Activated naive CD8-positive, alpha-beta T cell treated with anti-CD3 and anti-CD28 coated beads, Interleukin-2, amount 10 ng/mL, durations not matched to agents 7 days and 5 days (primary cell): ENCODE measurements at places on chromosomes 7 and 10. TPM values are rescaled to one million over a fixed set of nuclear protein-coding genes. Genes with fewer than 3 reads are reported as not detected.

- H3K4me1 ChIP-seq, result no peaks in the 10 kb centered on the region
- DNase-seq, result no peak
- no peak overlapping the region for H3K4me3 ChIP-seq
- peaks cover 3% of the 10 kb centered on the region for H3K27me3 ChIP-seq
- no peak overlapping the region for H3K27ac ChIP-seq
Observed at GRCh38 chr10:125083576-125083920, 76.8 kb downstream of the CTBP2 start.

DNA sequence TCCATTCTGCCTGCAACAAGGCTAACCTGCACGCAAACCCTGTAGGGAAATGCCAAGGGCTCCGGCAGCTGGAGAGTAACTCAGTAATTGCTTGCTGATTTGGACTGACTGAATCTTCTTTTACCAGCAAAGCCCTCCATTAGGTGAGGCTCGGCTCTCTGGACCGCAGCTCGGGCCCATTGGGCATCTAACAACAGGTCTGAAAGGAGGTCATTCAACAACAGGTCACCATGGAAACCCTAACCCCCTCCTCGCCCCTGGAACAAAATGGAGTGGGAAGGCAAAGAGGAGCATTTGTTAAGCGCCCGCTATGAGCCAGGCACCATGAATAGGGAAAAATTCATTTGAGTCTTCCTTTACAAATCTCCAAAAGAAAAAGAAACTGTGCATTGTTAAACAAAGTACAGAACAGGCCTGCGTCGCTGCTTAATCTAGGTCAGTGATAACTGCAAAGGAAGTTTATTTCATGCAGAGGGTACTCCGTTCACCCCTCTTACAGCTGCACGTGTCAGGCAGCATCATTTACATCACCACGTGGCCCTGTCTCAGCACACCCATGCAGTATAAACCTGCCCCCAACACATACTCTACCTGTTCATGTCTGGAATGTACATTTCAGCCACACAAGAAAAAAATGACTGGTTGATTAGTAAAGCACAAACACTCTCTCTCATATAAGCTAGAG lies 248.8 kb upstream of the NEBL start:
- H3K4me3 ChIP-seq, result no peak overlapping the region
- no peak overlapping the region for H3K27ac ChIP-seq
- no peak for DNase-seq
- H3K36me3 ChIP-seq, result no peaks in the 10 kb centered on the region

GRCh38 chr7:71096351-71096750 lies 35.6 kb upstream of the GALNT17 start:
- no peak overlapping the region for H3K4me3 ChIP-seq
- DNase-seq, result no peak
- no peaks in the 10 kb centered on the region for H3K36me3 ChIP-seq
- no peaks in the 10 kb centered on the region for H3K4me1 ChIP-seq

- no peak for DNase-seq
- no peaks in the 10 kb centered on the region for H3K4me1 ChIP-seq
- no peak overlapping the region for H3K27ac ChIP-seq
- H3K36me3 ChIP-seq, result no peaks in the 10 kb centered on the region
- H3K4me3 ChIP-seq, result no peak overlapping the region
Observed at GRCh38 chr7:47422611-47423010, 159.3 kb downstream of the TNS3 start.

DNA sequence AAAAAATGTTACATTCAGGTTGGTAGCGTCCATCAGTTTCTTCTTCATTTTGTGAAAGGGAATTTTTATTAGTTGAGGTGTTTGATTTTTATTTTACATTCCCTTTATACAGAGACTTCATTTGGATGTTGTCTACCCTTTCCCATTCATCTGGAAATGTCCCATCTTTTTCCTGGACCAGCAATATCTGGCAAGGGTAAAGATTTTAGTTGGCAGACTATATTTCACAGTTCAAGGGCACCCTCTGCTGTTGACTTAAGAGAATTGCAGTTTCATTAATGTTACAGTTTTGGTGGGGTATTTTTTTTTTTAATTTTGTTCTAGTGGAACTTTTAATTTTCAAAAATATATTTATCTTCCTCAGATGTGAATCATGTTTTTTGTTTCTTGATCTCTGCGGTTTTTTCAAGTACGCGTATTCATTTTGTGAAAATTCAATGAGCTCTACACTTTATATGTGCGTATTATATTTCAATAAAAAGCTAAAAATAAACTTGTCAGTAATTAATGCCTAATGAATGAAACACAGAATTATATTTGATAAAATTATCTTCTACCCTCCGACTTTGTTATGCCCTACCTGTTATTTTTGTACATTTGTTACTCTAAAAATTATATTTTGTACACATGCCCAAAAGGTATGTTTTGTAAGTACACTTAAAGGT lies 97.9 kb upstream of the KLF14 start:
- H3K27ac ChIP-seq, result no peak overlapping the region
- peaks cover 5% of the 10 kb centered on the region for H3K27me3 ChIP-seq
- DNase-seq, result no peak
- no peaks in the 10 kb centered on the region for H3K4me1 ChIP-seq
- H3K36me3 ChIP-seq, result peaks cover under 1% of the 10 kb centered on the region

DNA sequence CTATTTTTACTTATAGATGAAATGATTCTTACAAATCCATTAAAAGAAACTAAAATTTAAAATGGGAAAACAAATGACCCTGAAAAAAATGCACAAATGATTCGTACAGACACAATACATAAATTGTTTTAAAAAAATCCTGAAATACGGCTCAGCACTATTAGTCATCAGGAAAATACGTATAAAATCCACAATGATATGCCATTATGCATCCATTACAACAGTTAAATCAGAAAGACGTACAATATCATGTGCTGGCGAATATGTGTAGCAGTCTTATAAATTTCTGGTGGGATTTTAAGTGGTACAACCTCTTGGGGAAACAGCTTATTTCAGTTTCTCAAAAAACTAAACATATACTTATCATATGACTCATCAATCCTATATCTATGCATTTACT lies 600.1 kb upstream of the STEAP1 start:
- no peak overlapping the region for H3K4me3 ChIP-seq
- peaks cover 6% of the 10 kb centered on the region for H3K27me3 ChIP-seq
- no peak for DNase-seq
- no peaks in the 10 kb centered on the region for H3K4me1 ChIP-seq
- no peaks in the 10 kb centered on the region for H3K36me3 ChIP-seq

DNA sequence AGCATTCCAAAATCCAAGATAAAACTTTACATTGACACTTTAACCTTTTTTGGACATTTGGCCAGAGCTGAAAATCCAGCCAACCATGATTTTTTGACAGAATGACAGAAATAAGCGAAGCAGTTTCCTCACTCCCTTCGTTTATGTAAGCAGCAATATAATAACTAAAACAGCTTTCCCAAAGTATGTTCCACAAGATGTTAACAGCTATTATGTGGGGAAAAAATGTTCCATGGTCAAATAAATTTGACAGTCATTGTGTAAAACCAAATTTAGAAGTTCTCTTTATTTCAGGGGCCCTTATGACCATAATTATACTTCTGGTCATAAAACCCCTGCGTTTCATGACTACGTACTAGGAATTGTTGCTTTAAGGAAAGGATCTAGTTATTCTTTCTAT lies 416.5 kb downstream of the MAGI2 start:
- no peaks in the 10 kb centered on the region for H3K36me3 ChIP-seq
- H3K27ac ChIP-seq, result no peak overlapping the region
- no peak overlapping the region for H3K4me3 ChIP-seq
- no peaks in the 10 kb centered on the region for H3K4me1 ChIP-seq
- no peaks in the 10 kb centered on the region for H3K27me3 ChIP-seq
- no peak for DNase-seq

- no peak for DNase-seq
- H3K4me1 ChIP-seq, result peaks cover 2% of the 10 kb centered on the region
- no peak overlapping the region for H3K27ac ChIP-seq
Observed at GRCh38 chr7:128151635-128152034, 89.4 kb upstream of the LEP start.

DNA sequence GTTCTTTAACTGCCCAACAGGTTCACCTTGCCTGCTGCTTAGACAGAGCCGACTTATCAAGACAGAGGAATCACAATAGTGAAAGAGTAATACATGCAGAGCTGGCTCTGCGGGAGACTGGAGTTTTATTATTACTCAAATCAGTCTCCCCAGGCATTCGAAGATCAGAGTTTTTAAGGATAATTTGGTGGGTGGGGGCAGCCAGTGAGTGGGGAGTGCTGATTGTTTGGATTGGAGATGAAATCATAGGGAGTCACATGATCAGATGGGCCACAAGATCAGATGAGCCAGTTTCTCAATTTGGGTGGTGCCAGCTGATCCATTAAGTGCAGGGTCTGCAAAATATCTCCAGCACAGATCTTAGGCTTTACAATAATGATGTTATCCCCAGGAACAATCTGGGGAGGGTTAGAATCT lies 131.3 kb downstream of the AKR1D1 start:
- H3K27me3 ChIP-seq, result peaks cover 2% of the 10 kb centered on the region
- no peak for DNase-seq
- no peaks in the 10 kb centered on the region for H3K36me3 ChIP-seq
- no peaks in the 10 kb centered on the region for H3K4me1 ChIP-seq
- H3K27ac ChIP-seq, result no peak overlapping the region
- no peak overlapping the region for H3K4me3 ChIP-seq

Gene EGFR
- not detected for total RNA-seq

Gene ADAM8
- total RNA-seq, result 90.8 TPM
